Pulmonary artery endothelial cell (primary cell): ENCODE measurements at places on chromosomes 5 and 9. TPM values are rescaled to one million over a fixed set of nuclear protein-coding genes. Genes with fewer than 3 reads are reported as not detected.
A peak's percentile ranks its signal among the peaks of the same experiment; 100 is the strongest.

The OR1N1 gene
- total RNA-seq = not detected in 2 replicates

The PLAC8L1 gene
- total RNA-seq = not detected in 2 replicates

The STING1 gene
- 89.4 and 92.2 TPM in 2 replicates for total RNA-seq

The TNC gene
- total RNA-seq = 0.07 TPM in 2 replicates

The PCDHGA3 gene
- total RNA-seq = 0.21 and 0.26 TPM in 2 replicates

The CKS2 gene
- 97.0 and 275 TPM in 2 replicates for total RNA-seq

The SV2C gene
- not detected in 2 replicates for total RNA-seq

The ENTREP1 gene
- 1.5 and 3.5 TPM in 2 replicates for total RNA-seq

The HAND1 gene
- 0.07 TPM in 1 of 2 replicates, not detected in the other for total RNA-seq

The IL5 gene
- not detected in 2 replicates for total RNA-seq

The CDO1 gene
- 5.5 and 6.3 TPM in 2 replicates for total RNA-seq

The LCN12 gene
- not detected in 2 replicates for total RNA-seq

GRCh38 chr9:607417-607816, 234.1 kb upstream of the DMRT1 start:
- no peak for DNase-seq

DNA sequence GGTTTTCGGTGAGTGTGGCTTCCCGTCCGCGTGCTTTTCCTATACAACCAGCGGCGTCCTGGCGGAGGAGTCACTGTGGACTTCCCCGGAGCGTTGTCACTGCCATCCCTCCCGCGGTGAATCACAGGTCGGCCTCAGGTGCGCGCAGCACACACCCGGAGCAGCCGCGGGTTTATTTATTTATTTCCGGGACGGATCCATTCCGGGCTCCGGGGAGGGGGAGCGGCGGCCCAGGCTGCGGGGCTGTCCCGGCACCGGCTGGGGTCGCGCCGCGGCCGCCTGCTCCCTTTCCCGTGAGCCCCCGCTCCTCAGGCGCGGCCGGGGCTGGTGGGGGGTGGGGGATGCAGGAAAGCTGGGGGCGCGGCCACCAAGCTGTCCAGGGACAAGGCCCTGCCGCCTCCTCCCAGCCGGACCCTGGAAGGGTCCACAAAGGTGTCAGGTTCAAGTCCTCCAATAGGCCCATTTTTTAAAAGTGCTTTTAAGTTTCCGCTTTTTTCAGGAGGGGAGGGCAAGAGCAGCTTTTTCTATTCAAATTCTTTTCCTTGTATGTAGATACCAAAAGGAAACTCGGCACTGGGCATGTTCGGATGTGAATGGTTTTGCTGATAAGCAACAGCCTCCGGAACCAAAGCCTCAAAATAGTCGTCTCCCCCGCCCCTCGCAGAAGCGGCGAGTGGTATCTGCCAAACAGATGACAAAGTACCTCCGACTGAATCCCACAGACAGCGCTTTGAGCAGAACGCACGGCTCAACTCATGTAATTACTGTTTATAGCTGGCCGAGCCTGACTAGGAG, 192.5 kb downstream of the CD180 start:
- DNase-seq = peak; percentile 97

GRCh38 chr5:140550147-140551079, 3.0 kb downstream of the EIF4EBP3 start:
- DNase-seq = no peak

DNA sequence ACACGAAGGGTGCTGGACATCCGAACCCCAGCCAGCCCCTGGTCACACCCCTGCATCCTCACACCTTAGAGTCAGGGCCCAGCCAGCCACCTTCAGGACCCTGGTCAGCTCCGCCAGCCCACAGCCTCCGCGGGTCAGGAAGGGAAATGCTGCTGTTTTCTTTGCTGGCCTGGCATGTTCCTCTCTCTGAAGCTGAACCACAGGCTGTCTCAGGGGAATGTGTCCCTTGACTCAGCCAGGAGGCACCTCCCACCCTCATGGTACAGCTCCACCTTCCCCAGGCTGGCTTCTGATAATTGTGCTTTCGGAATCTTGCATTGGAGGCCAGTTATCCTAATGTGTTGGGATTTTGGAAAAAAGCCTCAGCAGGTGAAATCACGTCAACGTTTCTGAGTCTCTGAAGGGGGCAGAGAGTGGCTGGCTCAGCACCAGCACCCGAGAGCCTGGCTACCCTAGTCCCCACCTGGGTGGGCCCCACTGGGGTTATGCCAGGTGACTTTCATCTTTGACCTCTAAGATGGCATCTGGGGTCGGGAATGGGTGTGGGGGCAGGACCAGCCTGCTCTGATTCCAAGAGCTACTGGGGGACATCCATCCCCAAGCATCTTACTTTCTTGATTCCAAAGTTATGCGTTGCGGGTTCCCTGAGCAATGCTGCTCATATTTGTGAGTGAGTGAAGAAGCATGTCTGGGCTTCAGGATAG, 9.8 kb upstream of the OLFM1 start:
- no peak for DNase-seq

- DNase-seq = no peak
Observed at GRCh38 chr9:99998866-99999265, 92.4 kb downstream of the STX17 start.

DNA sequence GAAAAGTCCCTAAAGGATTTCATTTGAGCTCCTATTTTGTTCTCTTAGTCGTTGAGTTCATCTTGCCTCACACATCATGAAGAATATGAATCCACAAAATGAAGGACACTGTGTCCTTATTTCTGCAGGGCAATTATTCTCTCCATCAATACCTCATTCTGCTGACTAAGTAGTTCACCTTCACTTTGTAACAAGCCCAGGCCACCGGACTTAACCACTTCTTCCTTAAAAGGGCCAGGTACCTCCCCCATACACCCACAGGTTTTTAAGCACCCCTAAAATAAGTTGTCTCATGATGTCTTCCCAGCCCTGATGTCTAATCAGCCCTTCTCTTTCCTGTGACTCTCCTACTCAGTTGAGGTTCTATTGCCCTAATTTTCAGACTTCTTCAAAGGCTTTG, 67.1 kb upstream of the PLPP6 start:
- DNase-seq = no peak

- DNase-seq = peak; percentile 19
Observed at GRCh38 chr5:87069974-87070608, 197.6 kb upstream of the RASA1 start.

GRCh38 chr5:150560401-150561191, 52.7 kb downstream of the NDST1 start:
- DNase-seq = peak; percentile 51

GRCh38 chr9:91298311-91298710, 63.4 kb downstream of the AUH start:
- no peak for DNase-seq

GRCh38 chr9:33907347-33907746, 90.4 kb downstream of the UBE2R2 start:
- no peak for DNase-seq

GRCh38 chr5:130520211-130520610, 615.9 kb downstream of the CHSY3 start:
- no peak for DNase-seq

DNA sequence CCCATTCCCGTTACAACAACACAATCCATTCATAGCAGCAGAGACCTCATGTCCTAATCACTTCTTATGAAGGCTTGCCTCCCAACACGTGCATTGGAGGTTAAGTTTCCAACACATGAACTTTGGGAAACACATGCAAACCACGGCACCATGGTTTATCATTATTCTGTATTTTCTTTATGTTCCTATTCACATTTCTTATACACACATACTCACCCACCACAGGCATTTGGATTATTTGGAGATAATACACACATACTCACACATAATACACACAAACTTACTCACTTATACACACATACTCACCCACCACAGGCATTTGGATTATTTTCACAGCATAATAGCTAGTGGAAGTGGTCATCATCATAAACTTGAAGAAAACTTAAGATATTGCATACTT, 75.6 kb downstream of the C7 start:
- DNase-seq = no peak

DNA sequence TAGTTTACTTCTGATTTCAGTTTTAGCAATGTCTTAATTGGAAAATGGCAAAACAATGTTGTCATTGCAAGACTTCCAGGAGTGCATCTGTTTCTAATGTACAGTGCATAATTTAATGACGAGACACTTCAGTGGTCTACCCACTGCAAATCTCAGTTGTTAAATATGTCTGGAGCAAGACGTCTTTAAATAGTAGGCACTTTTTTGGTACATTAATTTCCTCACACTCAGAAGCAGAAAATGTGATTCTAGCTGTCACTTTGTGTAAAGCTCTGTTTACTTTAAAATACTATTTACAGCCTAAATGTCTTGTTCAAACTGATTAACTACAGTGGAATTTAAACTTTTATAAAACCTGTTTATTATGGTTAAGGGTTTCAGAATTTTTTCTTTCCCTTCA, 815.5 kb downstream of the TLE1 start:
- DNase-seq = no peak

- DNase-seq = no peak
Observed at GRCh38 chr5:140309706-140310249, 6.9 kb upstream of the PFDN1 start.

GRCh38 chr5:139797335-139797734, 1.7 kb downstream of the PSD2 start:
- no peak for DNase-seq

GRCh38 chr9:113492343-113493202, 29.0 kb downstream of the RGS3 start:
- DNase-seq = no peak

DNA sequence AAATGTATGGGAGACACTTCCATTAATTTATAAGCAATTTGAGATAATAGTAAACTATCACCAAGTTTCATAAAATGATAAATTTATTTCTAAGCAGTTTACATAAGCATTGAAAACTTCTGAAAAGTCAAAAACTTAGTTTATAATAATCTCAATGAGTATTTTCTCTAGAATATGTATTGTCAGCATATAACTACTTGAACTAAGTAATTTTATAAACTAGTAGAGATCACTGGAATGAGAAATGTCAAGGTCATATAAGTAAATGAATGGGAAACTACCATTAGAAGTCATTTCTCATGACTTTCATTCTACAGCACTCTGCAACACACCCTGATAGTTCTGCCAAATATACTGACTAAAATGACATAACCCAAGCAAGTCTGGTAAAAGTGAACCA, 3.4 kb downstream of the TBCA start:
- DNase-seq = no peak

DNA sequence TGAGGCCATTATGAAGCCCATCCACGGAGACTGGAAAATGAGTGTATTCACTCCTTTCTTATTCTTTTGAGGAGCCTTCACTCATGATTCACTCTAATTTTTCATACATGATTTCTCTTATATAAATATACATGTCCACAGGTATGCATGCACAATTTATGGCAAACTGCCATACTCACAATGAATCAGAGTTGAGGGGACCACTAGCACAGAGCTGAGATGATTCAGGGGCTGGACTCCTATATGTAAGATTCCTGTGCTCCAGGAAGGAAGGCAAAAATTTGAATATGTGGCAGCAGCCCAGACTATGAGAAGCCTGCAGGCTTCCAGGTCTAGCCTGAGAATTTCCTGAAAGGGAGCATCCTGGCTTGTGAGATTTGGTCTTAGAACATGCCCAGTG, 484.6 kb downstream of the PRELID2 start:
- peak; percentile 5 for DNase-seq

GRCh38 chr9:79046401-79046800, 525.4 kb upstream of the TLE4 start:
- no peak for DNase-seq

DNA sequence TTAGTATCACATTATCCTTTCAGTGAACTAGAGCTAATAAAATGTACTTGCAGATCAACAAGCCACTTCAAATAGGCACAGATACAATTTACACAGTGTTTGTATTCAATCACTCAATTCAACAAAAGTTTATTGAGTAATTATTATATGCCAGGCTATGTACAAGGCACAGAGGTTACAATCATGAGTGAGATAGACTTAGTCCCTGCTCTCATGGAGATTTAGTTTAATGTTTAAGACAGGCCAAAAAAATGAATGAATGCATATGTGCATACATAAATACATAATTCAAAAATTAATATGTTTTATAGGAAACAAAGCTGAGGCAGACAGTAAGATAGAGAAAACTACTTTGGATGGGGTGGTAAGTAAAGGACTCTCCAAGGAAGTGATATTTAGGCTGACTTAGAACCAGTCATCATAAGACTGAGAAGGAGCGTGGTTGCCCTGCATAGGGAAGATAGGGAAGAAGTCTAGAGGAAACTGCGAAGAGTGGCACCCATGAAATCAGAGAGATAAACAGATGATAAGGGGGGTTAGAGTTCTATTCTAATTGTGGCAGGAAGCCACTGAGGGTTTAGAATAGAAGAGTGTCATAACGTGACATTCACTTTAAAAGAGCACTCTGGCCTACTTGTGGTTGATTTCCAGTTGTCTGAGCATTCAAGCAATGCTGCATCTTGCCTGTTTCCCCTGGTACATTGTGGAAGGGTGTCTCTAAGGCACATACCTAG, 49.7 kb upstream of the GRAMD2B start:
- DNase-seq = no peak

DNA sequence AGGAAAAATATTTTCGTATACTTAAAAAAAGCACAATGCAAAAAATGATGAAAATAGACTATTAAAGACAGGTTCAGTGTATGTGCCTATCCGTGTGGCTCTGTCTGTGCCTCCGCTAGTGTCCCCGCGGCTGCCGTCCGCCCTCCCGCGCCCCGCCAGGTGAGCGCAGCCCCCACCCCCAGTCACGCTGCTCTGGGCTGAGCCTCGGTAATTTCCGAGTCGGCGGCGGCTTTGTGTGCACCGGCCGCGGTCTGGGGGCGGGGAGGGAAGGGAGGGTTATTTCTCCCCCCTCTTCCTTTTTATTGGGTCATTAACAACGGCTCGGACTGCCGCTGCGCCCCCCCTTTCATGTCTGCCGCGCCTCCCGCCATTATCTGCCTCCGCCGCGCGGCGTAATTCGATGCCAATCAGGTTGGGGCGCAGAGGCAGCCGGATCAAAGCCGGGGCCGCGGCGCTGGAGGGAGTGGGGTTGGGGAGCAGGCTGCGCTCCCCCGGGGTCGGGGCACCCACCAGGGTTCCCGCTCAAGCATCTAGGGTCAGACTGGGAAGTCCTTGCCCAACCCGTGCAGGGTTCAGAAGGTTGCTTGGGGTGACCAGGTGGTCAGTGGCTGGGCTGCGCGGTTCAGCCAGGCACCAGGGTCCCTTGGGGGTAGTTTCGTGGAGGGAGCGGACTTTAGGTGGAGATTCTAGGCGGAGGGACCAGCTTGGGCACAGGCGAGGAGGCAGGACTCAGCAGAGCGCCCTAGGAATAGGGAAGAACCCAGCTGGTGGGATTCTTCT, 39.5 kb upstream of the PSD2 start:
- DNase-seq = no peak

DNA sequence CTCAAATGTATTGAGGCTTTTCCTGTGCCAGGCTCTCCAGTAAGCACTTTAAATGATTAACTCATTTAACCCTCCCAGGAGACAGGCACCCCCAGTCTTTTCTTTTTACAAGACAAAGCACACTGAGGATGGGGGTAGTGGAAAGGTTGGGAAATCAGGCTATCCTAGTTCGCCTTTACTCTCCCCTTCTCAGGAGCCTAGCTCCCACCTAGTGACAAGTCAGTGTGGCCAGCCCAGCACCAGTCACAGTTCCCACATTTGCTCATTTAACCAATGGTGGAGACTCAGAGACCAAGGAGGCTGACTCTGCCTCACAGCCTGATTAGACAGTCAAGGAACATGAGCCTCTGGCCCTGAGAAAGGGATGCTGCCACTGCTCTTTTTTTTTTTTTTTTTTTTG, 3.5 kb downstream of the ALDH7A1 start:
- no peak for DNase-seq

- no peak for DNase-seq
Observed at GRCh38 chr5:116237917-116238500, 153.2 kb downstream of the COMMD10 start.

- no peak for DNase-seq
Observed at GRCh38 chr5:64318175-64318574, 152.5 kb downstream of the RNF180 start.

- DNase-seq = no peak
Observed at GRCh38 chr9:72703574-72703973, 182.2 kb downstream of the TMC1 start.
